ENCODE measurements at places on chromosomes 4 and X. TPM values are rescaled to one million over a fixed set of nuclear protein-coding genes. Genes with fewer than 3 reads are reported as not detected.

GRCh38 chrX:40122487-40122886 lies 24.7 kb upstream of the BCOR start:
- H3K27ac ChIP-seq = no peak overlapping the region
- no peak for DNase-seq
- peaks cover 13% of the 10 kb centered on the region for H3K4me1 ChIP-seq
- H3K36me3 ChIP-seq = no peaks in the 10 kb centered on the region
- no peak overlapping the region for H3K4me3 ChIP-seq

- no peaks in the 10 kb centered on the region for H3K4me1 ChIP-seq
- no peak overlapping the region for H3K4me3 ChIP-seq
- DNase-seq = no peak
- H3K27me3 ChIP-seq = no peaks in the 10 kb centered on the region
Measured at GRCh38 chrX:25755194-25755593, 382.9 kb upstream of the MAGEB18 start.

GRCh38 chr4:28227764-28228163 lies 1367.1 kb downstream of the STIM2 start:
- no peak for DNase-seq
- no peaks in the 10 kb centered on the region for H3K4me1 ChIP-seq
- no peak overlapping the region for H3K27ac ChIP-seq
- no peaks in the 10 kb centered on the region for H3K27me3 ChIP-seq

- H3K4me1 ChIP-seq = peaks cover 52% of the 10 kb centered on the region
- no peaks in the 10 kb centered on the region for H3K36me3 ChIP-seq
- DNase-seq = no peak
- peak overlapping the region; percentile 82 for H3K27ac ChIP-seq
- no peak overlapping the region for H3K4me3 ChIP-seq
Measured at GRCh38 chr4:3304831-3305609, 12.2 kb downstream of the RGS12 start.

- H3K36me3 ChIP-seq = peaks cover 3% of the 10 kb centered on the region
- H3K4me3 ChIP-seq = no peak overlapping the region
- DNase-seq = no peak
- no peak overlapping the region for H3K27ac ChIP-seq
- peaks cover 8% of the 10 kb centered on the region for H3K27me3 ChIP-seq
Measured at GRCh38 chr4:177391953-177392352, 50.3 kb downstream of the AGA start.

- no peaks in the 10 kb centered on the region for H3K4me1 ChIP-seq
- H3K27ac ChIP-seq = no peak overlapping the region
- no peaks in the 10 kb centered on the region for H3K36me3 ChIP-seq
- no peak overlapping the region for H3K4me3 ChIP-seq
- no peak for DNase-seq
- H3K27me3 ChIP-seq = peaks cover 2% of the 10 kb centered on the region
Measured at GRCh38 chr4:87749883-87750282, 49.5 kb upstream of the IBSP start.

- H3K27ac ChIP-seq = no peak overlapping the region
- no peak overlapping the region for H3K4me3 ChIP-seq
- H3K27me3 ChIP-seq = no peaks in the 10 kb centered on the region
Measured at GRCh38 chrX:40573763-40574162, 7.0 kb upstream of the ATP6AP2 start.

DNA sequence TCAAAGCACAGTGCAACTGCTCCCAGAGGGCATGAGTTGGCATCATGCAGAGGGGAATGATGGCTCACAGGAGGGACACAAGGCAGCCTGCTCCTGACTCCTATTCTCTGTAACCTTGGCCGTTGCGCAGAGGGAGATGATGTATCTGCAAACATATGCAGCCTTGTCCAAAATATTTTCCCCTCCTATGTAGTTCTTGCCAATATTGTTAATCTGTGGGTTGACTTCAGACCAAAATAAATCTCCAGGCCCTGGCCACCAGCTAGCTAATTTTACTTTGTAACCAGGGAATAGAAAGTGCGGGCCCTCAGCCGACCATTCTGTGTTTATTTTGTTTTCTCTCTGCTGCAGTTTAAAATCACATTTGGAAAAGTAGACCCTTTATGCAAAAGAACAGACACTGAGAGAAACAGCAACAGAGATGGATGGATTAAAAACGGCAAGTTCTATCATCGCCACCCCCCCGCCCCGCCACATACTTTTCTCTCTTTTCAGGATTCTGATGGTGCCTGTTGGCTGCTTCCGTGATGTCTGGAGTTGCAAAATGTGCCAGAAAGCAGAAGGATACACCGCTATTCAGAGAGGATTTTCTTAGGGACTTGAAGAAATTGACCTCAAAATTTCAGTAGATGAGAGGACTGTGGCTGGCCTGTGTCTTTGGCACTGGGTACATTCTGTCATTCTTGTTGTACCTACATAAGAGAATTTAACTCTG lies 185.3 kb upstream of the BCOR start:
- H3K36me3 ChIP-seq = no peaks in the 10 kb centered on the region
- peaks cover 36% of the 10 kb centered on the region for H3K4me1 ChIP-seq
- no peak overlapping the region for H3K4me3 ChIP-seq
- peaks cover 2% of the 10 kb centered on the region for H3K27me3 ChIP-seq

- DNase-seq = no peak
- H3K4me1 ChIP-seq = peaks cover 67% of the 10 kb centered on the region
- H3K27me3 ChIP-seq = no peaks in the 10 kb centered on the region
- H3K27ac ChIP-seq = no peak overlapping the region
- H3K4me3 ChIP-seq = no peak overlapping the region
- H3K36me3 ChIP-seq = peaks cover 55% of the 10 kb centered on the region
Measured at GRCh38 chrX:40063555-40063954, 34.2 kb downstream of the BCOR start.

- DNase-seq = no peak
- H3K27ac ChIP-seq = no peak overlapping the region
- no peaks in the 10 kb centered on the region for H3K27me3 ChIP-seq
- peaks cover 33% of the 10 kb centered on the region for H3K36me3 ChIP-seq
Measured at GRCh38 chrX:47156611-47157520, 11.8 kb downstream of the RBM10 start.

- no peaks in the 10 kb centered on the region for H3K27me3 ChIP-seq
- H3K36me3 ChIP-seq = no peaks in the 10 kb centered on the region
- no peaks in the 10 kb centered on the region for H3K4me1 ChIP-seq
- no peak overlapping the region for H3K4me3 ChIP-seq
Measured at GRCh38 chr4:85793233-85793585, 318.3 kb downstream of the ARHGAP24 start.

DNA sequence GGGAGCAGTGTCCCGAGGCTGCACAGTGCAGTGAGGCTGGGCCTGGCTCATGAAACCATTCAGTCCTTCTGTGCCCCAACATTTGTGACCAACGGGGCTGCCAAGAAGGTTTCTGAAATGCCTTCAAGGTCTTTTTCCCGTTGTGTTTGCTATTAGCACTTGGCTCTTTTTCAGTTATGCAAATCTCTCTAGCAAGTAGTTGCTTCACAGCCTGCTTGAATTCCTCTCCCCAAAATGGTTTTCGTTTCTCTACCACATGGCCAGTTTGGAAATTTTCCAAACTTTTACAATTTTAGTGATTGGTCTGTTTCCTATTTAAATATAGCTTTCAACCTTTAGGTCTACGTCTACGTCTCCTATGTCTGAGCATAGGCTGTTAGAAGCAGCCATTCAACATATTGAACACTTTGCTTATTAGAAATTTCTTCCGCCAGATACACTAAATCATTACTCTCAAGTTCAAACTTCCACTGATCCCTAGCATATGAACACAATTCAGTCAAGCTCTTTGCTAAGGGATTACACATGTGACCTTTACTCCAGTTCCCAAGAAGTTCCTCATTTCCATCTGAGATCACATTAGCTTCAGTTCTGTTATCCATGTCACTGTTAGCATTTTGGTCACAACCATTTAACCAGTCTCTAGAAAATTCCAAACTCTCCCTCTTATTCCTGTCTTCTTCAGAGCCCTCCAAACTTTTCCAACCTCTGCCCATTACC lies 901.8 kb downstream of the GLUD2 start:
- H3K4me1 ChIP-seq = no peaks in the 10 kb centered on the region
- H3K27ac ChIP-seq = no peak overlapping the region
- no peak overlapping the region for H3K4me3 ChIP-seq
- DNase-seq = no peak

DNA sequence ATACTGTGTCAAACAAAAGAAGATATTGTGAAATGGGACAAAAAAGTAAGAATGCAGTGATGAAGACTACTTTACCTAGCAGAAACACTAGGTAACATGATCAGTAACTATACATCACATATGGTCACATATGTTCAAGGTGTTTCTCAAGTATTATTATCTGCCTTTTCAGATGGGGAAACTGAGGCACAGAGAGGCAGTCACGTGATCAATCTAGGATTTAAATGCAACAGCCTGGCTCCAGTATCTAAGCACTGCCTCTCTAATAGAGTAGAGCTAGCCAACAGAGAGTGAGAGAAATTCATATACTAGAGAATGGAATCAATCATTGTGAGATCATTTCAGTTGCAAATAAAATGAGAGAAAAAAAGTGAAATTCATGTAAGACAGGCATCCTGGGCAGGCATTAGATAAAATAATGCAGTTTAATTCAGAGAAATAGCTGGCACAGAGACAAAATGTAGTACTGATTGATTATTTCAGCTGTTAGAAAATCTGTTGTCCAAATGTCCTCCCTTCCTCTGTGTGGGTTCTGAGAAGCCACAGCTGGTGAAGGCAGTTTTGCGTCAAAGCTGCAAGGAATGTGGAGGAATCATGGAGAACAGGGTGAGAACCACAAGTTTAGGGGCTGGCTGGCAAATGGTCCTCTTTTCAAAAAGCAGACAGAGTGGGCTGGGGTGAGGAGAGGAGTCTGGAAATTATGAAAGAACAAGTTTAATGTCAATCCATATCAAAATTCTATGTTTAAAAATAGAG lies 26.0 kb downstream of the SMIM43 start:
- no peaks in the 10 kb centered on the region for H3K36me3 ChIP-seq
- no peak overlapping the region for H3K4me3 ChIP-seq
- peaks cover 11% of the 10 kb centered on the region for H3K27me3 ChIP-seq
- no peaks in the 10 kb centered on the region for H3K4me1 ChIP-seq

The CD38 gene
- total RNA-seq = 95.3 TPM

The AADAT gene
- total RNA-seq = not detected

The FMR1 gene
- 58.4 TPM for total RNA-seq

The PGAM4 gene
- total RNA-seq = not detected

The ASB12 gene
- not detected for total RNA-seq

The RBM41 gene
- total RNA-seq = 14.5 TPM

Data from activated CD4-positive, alpha-beta T cell treated with anti-CD3 and anti-CD28 coated beads, Interleukin-2, amount 10 ng/mL, durations not matched to agents 7 days and 5 days (primary cell).